ENCODE measurements at places on chromosomes 2 and 18.

DNA sequence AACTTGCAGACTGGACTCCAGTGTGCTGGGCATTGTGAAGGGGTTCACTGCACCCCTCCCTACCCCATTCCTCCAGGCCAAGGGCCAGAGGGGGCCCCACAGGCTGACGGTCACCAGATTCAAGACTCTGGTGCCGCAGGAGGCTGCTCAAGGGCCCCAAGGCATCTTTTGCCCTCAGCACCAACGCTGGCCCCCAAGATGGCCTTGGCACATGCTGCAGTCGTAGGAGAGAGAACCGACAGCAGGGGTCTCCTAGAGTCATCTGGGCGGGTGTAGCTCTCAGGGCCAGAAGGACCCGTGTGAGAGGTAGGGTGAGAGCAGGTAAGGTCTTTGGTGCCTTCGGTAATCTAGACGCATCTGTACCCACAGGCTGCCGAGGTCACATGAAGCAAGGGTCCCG lies 18.7 kb upstream of the ODC1 start:
- DNase-seq: no peak

GRCh38 chr2:203681978-203682377 lies 24.5 kb upstream of the CD28 start:
- no peak for DNase-seq

DNA sequence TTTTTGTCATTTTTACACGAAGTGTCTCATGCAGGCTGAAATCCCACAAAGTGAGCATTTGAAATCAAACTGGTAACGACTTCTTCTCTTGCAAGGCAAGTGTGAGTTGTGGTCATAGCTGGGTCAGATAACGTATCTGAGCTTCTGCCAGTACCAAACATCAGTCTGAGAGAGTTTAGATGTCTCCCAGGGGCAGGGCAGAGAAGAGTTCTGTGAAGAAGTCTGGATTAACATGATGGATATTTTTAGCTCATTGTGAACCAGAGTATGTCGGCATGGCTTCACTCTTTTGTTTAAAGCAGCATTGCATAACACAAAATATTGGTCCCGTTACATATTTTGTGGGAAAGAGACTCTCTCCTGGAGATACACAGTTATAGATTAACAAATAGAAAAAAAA lies 655.5 kb upstream of the KLHL29 start:
- DNase-seq: no peak

DNA sequence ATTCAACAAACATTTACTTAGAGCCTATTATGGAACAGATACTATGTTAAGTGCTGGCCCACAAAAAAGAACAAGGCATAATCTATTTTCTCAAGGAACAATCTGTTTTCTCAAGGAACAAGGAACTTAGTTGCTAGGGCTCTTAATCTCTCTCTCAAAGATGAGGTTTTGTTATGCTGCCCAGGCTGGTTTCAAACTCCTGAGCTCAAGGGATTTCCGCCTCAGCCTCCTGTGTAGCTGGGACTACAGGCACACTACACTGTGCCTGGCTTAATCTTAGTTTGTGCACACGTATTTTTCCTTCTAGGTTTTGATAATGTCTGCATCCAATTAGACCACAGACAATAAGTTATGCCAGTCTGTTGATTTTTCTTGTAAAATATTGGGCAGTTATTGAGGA lies 89.5 kb downstream of the PTH2R start:
- DNase-seq: no peak

DNA sequence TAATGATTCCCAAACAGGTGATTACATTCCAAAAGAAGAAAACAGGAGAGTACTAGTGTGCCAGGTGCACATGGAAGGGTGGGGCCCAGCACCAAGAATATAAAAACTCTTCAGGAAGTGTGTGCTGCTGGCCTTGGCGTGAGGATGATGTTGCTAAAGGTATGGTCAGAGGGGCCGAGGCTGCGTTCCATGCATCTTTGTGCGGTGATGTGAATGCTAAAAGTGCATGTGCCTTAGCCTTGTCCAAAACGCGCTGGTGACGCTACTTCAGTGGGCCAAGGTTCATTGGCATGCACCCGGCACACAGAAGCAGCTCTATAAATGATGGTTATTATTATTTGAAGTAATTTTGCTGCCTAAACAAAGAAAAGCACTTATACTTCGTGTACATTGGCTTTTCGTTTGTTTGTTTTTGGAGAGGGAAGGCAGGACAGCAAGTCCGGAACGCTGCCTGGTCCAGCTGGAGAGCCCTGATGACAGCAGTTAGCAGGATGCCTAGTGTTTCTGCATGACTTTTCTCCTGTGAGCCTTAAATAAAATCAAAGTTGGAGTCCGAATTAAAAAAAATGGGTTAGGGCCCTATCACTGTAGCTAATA lies 2.9 kb downstream of the ALKAL2 start:
- DNase-seq: no peak

DNA sequence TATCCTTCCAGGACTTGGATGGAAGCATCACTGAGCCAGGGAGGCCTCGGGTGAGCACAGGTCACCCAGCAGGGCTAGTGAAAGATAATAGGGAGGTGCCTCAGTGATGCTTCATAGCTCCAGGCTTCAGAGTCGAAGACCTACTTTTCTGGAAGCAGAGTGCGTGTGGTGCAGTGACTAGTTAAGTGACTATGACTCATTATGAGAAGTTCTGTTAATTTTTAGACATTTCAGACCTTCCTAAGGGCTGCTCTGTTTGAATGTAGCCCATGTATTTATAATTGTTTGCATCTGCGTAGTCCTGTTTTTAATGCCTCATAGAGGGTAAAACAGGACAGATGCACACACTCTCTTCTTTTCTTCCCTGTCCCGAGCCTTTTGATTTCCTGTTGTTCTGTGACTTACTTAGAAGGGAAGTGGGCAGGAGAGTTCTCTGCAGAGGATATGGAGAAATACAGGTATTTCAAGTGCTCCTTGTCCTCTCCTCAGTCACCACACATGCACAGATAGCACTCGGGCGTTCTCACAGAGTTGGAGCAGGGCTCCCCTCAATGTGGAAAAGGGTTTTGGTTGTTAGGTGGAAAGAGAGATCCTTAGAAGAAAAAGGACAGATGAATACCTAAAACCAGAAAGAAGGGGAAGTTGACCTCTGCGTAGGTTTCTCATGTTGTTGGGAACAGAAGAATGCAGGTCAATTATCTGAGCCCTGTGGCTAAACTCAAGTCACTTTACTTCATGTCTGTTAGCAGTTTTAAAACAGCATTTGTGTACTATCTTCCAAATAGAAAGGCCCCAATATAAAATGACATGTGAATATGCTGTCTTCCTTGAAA lies 34.7 kb downstream of the RALB start:
- peak; percentile 95 for DNase-seq

DNA sequence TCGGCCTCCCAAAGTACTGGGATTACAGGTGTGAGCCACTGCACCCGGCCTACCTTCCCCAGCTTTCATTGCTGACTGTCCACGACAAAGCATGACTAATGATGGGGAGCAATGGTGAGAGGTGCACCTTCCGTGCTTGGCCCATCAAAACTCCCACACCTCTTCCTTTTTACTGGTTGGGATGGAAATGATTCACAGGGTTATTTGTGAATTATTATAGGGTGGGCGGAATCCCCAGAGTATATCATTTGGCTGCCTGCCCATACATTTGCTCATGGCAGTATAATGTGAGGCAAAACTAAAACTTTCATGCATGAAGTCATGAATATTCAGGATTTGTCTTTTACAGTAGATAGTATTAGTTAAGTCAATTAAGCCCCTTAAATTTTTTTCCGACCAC lies 334.2 kb upstream of the NETO1 start:
- no peak for DNase-seq

- no peak for DNase-seq
Observed at GRCh38 chr2:19764998-19765397, 136.8 kb downstream of the TTC32 start.

DNA sequence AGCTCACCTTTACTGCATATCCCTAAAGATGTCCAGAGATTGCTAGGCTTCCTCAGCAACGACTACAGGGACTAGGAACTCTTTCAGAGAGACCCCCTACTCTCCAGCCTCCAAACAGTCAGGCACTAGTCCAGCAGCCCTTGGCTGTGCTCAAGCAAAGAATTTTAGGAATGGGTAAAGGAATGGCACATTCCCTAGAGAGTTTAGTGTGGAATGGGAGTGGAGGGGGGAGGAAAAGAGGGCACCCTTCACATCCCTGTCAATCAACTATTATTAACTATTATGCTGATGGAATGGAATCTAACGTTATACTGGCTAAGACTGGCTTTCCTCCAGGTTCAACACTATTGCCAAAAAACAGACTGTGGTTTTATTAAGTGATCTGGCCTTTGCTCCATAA lies 64.8 kb downstream of the IKZF2 start:
- DNase-seq: no peak

DNA sequence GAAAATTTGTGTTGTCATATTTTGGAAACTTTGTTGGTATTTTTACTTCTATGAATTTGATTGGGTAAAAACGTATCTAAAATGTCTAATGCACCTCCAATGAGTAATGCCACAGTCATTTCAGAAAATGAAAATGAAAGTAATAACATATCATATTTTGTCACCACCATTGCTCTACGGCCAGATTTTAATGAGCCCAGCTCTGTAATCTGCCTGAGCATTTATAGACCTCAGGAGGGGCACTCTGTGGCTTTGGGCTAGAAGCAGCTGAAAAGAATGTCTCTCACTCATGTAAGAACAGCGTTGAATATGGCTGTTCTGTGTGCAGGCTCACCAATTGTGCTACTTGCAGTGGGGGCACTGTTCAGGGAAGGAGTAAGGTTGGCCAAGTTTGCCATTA lies 32.7 kb upstream of the ABCA12 start:
- peak; percentile 7 for DNase-seq

DNA sequence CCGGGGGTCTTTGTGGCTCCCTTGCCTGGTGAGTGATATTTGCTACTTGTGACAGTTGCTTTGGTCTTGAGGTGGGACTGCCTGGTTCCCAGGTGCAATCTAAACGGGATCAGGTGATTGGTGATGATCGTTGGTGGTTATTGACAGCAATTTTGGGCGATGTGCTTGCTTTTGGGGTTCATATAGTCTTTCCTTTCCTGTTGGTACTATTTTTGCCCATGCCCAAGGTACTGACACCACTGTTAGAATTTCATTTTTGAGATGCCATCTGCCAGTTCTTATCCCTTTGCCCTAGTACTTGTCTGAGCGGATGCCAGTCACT lies 573 bp downstream of the WDR7 start:
- no peak for DNase-seq

DNA sequence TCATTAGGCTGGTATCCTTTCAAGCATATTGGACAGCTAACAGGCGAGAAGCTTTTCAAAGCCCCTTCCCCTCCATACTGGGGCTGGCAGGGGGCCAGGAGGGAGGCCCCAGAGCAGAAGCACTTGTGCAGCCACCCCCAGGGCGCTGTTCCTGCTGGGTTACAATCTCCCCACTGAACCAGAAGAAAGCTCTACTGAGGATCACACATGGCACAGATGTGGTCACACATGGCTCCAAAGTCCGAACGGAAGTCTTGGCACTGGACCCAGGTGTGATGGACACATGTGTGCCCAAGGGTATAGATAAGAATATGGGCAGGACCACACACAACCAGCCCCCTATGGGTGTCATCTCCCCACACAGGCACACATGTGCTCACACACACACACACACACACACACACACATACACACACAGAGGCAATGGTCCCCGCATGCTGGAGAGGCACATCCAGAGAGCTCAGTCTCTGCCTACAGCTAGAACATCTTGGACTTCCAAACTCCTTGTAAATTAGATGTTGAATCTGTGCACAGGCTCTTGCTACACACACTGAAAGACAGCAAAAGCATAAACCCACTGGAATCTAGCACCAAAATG lies 56.4 kb downstream of the TTC32 start:
- DNase-seq: no peak

DNA sequence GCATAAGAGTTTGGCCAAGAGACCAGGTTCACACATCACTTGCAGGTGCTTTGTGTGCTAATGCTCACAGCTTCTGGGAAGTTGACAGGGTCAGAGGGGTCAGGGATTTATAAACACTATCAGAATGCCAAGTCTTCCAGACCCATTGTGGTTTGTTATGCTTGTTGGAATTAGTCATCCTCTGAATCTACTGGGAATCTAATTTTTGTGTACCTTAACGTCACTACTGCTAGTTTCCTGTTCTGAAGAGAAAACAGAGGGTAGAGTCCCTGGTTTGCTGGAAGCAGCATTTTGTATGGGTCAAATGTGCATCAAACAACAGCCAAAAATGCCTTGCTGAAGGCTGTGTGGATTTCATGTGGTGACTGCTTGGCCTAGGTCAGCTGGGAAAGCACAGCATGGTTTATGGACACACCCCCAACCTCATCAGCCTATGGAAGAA lies 33.3 kb downstream of the ANTXR1 start:
- DNase-seq: peak; percentile 65

- DNase-seq: peak; percentile 25
Observed at GRCh38 chr2:210503001-210503623, 26.6 kb upstream of the LANCL1 start.

DNA sequence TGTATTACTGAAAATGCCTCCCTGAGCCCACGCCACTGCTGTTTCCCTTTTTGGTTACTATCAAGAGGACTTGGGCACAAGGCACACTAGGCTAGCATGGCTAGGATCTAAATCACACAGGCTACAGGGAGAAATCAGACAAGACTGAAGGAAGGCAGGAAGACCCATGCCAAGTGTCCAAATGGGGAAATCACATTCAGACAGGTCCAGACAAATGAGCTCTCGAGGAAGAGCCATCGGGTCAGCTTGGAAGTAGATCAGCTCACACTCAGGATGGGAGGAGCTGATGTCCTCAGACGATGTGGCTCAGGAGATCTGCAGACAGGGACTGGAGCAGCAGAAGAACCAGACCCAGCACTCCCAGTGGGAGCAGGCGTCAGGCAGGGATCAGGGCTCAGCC lies 113.2 kb downstream of the COL6A3 start:
- DNase-seq: no peak

- DNase-seq: peak; percentile 39
Observed at GRCh38 chr18:73986711-73987110, 160.9 kb downstream of the FBXO15 start.

GRCh38 chr18:61201511-61201910 lies 131.7 kb upstream of the CDH20 start:
- no peak for DNase-seq

DNA sequence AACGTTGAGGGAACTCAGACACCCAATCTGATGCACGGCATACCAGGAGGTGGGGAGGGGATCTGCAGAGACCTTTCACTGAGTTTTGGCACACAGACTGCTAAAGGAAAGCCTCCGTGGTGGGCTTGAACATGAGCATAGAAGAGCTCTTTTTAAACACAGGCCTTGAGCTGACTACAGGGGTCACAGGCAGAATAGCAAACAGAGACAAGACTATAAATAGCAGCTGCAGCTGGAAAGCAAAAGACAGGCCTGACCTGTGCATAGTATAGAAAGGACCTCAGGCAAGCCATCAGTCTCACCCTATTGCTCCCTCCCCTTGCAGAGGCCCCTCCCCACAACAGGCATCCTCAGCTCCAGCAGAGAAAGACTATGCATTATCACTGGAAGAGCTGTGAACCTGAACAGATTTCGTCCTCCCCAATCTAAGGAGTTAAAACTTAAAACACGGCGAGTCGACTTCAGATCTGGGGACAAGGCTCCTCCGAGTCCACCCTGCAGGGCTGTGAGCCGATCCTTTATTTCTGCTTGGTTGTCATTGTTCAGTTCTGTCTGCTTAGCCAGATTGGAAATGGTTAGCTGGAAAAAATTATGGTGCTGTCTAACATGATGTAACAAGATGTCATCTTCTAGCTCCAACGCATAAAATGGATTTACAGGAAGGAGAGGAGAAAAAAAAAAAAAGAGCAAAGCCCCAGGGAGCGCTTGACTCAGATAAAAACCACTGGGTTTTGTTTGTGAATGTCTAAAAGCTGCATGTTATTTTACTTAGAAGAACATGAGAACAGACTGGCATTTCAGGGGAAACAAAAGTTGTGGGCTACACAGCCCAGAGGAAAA lies 25.2 kb upstream of the LCLAT1 start:
- DNase-seq: peak; percentile 68

GRCh38 chr2:111100765-111101162 lies 19.9 kb upstream of the BCL2L11 start:
- no peak for DNase-seq

All from foreskin fibroblast (primary cell).